ENCODE measurements at places on chromosomes 3 and 15. TPM values are rescaled to one million over a fixed set of nuclear protein-coding genes. Genes with fewer than 3 reads are reported as not detected.

The RTP3 gene
- not detected for polyA plus RNA-seq

The ASB14 gene
- polyA plus RNA-seq = 0.55 TPM

The CLEC3B gene
- polyA plus RNA-seq = not detected

The FEZF2 gene
- polyA plus RNA-seq = not detected

The TRPM1 gene
- polyA plus RNA-seq = 0.09 TPM

The CFAP100 gene
- polyA plus RNA-seq = not detected

The ZBTB20 gene
- 34.7 TPM for polyA plus RNA-seq

The PLA2G4F gene
- polyA plus RNA-seq = not detected

The DUOXA1 gene
- polyA plus RNA-seq = not detected

The P2RY1 gene
- polyA plus RNA-seq = not detected
